ENCODE measurements at places on chromosomes 7 and 10.
A peak's percentile ranks its signal among the peaks of the same experiment; 100 is the strongest.

- DNase-seq: peak; percentile 34
Measured at GRCh38 chr10:124611738-124612137, 132.4 kb downstream of the FAM53B start.

GRCh38 chr10:119919271-119919670 lies 26.7 kb downstream of the SEC23IP start:
- DNase-seq: no peak

DNA sequence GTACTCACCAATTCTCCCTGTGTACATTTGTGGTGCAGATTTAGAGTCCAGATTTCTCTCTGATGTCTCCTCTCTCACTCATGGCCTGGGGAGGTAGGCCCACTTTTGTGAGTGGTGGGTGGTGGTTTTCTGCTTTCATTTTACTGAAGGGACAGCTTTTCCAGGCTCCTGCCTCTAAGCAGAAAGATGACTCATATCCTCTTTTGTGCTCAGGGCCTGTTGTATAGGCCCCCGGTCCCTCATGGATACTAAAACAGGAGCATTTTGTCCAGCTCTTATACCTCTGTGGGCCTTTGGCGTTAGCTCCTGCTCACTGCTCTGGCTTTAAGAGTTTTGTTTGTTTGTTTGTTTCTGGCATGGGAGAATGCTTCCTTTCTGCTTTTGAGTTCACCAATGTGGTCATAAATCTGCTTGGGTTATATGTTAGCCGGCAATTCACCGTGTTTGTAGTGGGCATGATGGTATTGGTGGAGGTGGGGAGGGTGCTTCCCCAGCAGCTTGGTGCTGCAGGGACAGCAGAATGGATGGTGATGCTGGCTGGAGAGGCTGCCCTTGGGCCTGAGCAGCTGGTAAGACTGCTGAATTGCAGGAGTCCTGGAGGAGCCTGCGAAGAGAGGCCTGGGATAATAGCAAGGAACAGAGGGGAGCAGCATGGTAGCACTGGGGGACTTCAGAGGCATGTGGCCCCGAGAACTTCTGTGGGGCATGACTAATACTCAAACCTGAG lies 468.7 kb downstream of the RPS24 start:
- no peak for DNase-seq

DNA sequence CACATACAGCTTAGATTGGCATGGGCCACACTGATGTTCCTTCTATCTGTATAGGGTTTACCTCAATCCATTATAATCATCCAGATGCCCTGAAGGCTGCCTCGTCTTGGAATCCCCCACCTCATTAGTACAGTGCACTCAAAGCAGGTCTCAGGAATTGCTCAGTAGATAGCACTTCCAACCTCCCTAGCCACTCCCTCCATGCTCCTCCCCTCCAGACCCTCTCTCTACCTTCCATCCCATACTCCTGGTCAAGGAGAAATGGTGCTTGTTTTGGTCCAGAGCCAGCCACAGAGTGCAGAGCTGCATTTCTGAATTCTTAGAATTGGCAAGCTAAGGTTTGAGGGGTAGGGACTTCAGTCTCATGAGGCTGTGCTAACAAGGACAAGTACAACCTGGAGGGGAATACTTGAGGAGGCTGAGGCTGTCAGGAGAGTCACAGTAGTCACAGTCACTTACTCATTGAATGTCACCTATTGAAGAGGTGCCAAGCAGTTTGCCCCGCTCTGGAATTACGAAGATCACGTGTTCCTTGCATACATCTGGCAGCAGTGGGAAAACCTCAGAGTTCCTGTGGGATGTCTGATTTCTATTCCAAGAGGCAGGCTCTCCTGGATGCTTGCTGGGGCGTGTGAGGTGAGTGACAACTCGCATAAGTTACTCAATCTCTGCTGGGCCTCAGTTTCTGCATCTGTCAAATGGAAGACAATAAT lies 60.7 kb upstream of the ZNF746 start:
- DNase-seq: no peak

DNA sequence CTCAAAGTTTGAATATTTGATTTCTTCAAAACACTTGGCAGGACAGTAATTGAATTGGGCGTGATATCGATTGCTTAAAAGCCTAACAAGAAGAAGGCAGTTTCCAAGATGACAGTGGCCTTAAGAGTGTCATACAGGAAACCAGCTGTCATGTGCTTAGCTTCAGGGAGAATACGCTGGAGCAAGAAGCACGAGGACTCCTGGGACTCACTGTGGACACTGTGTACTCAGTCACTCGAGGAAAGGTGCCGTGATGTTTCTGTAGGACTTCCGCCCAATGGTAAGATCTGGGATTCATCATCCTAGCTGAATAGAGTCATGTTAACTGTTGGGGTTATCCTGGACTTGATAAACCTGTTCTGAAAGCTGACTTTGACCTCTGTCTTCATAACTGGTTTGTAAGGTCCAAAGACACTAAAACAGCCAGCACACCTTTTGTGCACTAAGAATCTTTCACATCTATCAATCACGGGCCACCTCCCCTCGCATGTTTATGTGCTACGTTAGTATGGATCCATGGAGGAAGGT lies 113.5 kb downstream of the CELF2 start:
- no peak for DNase-seq

- DNase-seq: no peak
Measured at GRCh38 chr7:5266191-5267028, 16.3 kb upstream of the SLC29A4 start.

DNA sequence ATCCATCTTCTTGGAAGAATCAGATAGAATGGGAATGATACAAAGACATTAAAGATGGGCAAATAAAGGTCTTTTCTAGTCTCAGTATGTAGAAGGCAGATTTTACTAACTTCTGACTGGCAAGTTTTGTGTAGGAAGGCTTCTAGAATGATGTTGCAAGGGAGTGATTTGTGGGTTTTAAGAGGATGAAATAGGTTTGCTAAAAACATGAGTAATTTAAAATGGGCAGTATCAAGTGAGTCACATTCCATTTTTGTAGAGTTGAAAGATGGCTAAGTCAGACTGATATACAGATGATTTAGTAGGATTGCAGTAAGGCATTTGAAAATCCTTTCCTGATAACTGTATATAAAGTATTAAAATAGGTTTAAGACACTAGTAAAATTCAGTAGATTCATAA lies 777.4 kb downstream of the SORCS1 start:
- no peak for DNase-seq

- DNase-seq: no peak
Measured at GRCh38 chr7:158369290-158369689, 218.3 kb downstream of the PTPRN2 start.
